Ecto neural progenitor cell (in vitro differentiated cells): ENCODE measurements at places on chromosomes 7 and 10.

- DNase-seq, result peak; percentile 32
Observed at GRCh38 chr7:155863721-155864151, 51.5 kb upstream of the SHH start.

GRCh38 chr7:25852211-25852938, 299.6 kb upstream of the NFE2L3 start:
- peak; percentile 84 for DNase-seq

GRCh38 chr10:132199268-132199853, 12.6 kb downstream of the DPYSL4 start:
- DNase-seq, result no peak

DNA sequence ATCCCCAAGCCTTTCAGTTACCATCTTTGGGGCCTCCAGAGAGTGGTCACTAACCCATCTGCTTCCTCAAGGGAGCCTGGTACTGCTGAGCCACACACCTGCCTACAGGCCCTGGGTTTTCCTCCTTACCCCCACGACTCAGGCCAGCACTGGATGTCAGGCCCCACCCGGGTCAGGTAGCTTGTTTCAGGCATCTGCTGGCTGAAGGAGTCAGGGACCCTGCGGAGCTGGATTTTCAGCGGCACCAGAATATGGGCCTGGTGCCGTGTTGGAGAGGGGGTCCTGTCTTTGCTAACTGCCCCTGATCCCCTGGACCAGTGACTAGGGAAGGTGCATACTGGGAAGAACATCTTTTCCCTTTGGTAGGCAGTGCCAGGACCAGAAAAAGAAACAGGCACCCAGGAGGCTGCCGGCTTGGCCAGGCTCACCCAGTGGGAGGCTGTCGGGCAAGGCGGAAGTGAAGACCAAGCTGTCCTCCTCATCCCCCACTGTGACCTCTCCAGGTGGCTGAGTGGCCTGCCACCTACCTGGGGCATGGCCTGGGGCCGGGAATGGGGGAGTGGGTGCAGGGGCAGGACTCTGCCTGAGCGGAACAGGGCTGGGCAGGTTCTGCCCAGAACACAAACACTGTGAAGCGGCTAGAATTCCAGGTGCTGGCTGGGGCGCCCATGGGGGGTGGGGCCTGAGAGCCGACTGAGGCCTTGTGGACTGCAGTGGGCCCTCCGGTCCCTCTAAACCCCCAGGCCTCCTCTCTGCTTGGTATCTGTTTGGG, 12.4 kb upstream of the SAMD8 start:
- no peak for DNase-seq

- no peak for DNase-seq
Observed at GRCh38 chr7:17994079-17994850, 33.4 kb downstream of the PRPS1L1 start.

- DNase-seq, result no peak
Observed at GRCh38 chr7:36900988-36901710, 176.9 kb upstream of the AOAH start.

- DNase-seq, result no peak
Observed at GRCh38 chr7:24963218-24963617, 16.8 kb downstream of the OSBPL3 start.

GRCh38 chr7:75980430-75981202, 13.8 kb downstream of the TMEM120A start:
- no peak for DNase-seq

DNA sequence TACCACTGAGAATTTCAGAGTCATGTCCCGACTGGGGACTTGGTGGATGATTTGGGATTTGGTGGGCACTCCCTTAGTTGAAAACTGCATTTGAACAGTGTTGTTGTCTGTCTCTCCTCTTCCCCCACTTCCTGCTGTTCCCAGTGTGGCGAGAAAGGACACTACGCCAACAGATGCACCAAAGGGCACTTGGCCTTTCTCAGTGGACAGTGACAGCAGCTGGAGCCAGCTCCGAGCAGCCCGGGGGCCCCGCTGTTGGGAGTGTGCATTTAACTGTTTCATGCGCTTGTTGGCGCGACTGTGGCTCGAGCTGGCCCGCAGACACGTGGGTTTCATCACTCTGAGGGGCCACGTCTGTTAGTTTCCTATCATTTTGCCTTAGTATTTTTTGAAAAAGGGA, 9.7 kb downstream of the ATP5MF start:
- no peak for DNase-seq

DNA sequence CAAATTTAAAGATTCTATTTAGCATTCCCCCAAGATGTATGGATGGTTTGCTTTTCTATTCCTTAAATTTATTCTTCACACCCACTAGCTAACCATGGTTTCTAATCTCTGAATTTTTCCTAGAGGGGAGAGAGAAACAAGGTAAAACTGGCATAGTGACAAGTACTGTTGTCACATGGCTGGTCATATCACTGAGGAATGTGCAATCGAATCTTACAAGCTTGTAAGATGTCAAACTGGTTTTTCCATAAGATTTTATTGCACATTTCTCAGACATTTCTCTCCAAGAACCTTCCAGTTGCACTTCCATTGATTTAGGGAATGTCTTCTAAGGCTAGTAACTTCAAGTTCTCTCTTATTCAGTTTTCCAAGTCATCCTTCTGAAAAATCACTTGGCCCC, 89.8 kb downstream of the MBL2 start:
- DNase-seq, result no peak

- DNase-seq, result no peak
Observed at GRCh38 chr7:55046582-55047342, 27.9 kb downstream of the EGFR start.

- DNase-seq, result no peak
Observed at GRCh38 chr10:72238392-72239175, 22.5 kb upstream of the ASCC1 start.

GRCh38 chr10:99433378-99434020, 3.1 kb upstream of the GOT1 start:
- no peak for DNase-seq

DNA sequence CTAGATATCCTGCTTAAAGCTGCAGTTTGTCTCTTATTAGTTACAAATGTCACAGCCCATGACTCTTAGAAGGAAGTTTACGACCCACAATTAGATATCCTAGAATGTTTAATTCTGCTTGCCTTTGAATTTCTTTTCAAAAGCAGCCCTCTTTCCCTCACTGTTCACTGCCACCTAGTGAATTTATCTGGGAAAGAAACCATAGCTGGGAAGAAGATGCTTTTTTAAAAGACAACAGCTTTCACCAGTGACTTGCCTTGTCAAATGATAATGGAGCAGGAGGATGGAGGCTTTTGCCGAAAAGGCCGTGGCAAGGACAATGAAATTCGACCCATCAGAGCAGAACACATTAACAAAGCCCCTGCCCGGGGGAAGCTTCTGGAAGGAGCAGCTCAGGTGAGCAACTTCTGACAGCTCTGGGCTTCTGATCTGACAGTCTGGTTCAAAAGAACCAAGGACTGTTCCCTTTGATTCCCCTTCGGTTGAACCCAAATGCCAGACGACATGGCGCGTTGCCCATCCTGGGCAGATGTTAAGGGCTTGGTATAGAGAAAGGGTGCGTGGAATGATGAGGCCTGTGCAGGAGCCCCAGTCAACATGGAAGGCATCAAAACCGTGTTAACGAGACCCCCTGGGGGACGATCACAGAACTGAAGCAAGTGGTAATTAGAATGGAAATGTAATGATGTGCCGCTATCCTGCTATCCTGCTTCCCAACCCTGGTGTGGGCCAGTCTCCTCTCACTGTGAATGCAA, 236.8 kb downstream of the FRMD4A start:
- no peak for DNase-seq

DNA sequence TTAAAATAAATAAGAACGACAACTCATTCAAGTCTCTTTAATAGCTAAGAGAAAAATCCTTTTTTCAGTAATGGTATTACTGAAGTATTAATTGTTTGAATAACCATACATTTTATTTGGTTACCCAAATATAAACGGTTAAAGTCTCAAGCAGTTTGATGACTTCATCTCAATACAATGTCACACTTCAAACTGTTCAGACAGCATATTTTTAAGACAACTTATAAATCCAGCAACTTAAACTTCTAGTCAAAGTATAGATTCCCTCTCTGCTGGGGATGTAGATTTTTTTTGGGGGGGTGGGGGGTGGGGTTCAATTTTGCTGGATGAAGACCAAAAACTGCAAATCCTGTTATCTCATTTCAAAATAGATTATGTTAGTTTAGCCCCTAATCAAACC, 42.0 kb downstream of the GNA12 start:
- no peak for DNase-seq

- no peak for DNase-seq
Observed at GRCh38 chr10:125113691-125114371, 46.5 kb downstream of the CTBP2 start.

GRCh38 chr7:8121243-8121642, 140.7 kb downstream of the ICA1 start:
- DNase-seq, result no peak

GRCh38 chr10:34094146-34094696, 720.9 kb downstream of the PARD3 start:
- DNase-seq, result no peak

DNA sequence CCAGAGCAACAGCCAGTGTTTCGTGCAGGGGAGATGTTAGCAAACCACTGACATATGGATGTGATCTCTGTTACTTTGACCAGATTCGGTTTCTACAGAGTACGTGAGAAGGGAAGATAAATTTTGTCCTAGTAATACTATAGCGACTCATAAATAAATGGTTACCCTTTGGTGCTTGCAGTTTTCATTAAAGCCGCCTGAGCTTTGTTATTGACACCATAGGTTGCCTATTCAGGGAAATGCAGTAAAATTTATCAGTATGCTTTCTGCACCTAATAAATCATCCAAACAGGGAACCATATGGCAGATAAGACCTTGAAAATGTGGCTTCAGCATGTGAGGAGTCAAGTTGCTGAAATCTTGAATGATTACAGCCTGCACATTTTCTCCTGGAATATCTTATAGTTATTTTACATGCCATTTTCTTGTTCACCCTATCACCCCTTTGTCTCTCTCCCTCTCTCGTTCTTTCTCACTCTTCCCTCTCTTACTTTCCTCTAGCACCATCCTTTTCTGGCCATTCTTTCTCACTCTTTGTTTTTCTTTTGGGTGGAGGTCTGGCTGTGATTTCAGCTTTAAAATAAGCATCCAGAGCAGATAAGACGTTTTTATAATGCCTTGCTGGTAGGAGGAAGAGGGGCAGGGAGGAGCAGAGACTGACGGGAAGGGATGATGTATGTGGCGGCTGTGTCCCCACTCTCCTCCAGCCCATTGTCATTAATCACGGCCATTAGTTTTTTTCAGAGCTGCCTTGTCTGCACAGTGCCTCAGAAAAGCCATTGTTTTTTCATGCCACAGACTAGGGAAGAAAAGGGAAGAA, 182.5 kb downstream of the LRMDA start:
- no peak for DNase-seq

DNA sequence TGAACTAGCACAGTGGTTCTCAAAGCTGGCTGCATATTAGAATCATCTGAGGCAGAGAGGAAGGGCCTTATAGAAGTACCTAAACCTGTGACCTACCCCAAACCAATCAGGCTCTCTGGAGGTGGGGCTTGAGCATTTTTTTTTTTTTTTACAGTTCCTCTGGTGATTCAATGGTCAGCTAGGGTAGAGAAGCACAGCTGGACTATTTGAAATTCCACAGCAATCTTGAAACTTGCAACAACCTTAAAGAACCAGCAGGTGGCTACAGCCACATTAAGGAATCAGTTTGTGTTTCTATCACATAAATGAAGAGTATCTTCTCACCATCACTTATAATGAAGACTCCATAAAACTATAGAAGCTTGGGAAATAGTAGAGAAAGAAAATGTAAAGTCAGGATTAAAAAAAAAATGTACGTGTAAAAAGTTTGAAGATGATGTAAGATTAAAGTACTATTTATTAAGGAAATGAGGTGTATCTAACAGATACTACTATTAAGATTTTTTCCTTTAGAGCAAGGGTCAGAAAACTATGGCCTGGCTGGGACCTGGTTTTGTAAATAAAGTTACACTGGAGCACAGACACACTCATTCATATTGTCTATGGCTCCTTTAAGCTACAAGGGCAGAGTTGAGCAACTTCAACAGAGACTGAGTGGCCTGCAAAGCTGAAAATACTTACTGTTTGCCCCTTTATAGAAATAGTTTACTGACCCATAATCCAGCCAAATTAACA, 3.8 kb downstream of the RTKN2 start:
- peak; percentile 45 for DNase-seq

DNA sequence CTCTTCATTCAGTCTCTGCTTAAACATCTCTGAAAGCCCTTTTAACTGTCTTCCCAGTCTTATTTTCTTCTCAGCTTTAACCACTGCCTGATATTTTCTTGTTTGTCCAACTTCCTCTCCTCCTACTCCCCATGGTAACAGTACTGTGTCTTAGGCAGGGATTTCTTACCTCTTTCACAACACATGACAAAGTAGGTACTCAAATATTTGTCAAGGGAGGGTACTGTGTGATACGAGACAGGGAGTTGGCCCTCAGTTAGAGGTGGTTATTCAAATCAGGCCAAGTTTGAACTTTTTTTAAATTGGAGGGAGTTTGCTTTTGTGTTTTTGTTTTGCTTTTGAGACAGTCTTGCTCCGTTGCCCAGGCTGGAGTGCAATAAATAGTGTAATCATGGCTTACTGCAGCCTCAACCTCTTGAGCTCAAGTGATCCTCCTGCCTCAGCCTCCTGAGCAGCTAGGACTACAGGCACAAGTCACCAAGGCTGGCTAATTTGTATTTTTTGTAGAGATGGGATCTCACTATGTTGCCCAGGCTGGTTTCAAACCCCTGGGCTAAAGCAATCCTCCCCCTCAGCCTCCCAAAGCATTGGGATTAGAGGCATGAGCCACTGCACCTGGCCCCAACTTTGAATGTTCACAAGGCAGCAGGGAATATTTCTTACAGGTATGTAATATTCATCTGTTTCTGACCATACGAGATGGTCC, 2.5 kb upstream of the KPNA7 start:
- DNase-seq, result no peak

GRCh38 chr10:117411479-117412399, 36.5 kb upstream of the PDZD8 start:
- DNase-seq, result no peak

- DNase-seq, result no peak
Observed at GRCh38 chr10:28444031-28444430, 88.9 kb upstream of the WAC start.

DNA sequence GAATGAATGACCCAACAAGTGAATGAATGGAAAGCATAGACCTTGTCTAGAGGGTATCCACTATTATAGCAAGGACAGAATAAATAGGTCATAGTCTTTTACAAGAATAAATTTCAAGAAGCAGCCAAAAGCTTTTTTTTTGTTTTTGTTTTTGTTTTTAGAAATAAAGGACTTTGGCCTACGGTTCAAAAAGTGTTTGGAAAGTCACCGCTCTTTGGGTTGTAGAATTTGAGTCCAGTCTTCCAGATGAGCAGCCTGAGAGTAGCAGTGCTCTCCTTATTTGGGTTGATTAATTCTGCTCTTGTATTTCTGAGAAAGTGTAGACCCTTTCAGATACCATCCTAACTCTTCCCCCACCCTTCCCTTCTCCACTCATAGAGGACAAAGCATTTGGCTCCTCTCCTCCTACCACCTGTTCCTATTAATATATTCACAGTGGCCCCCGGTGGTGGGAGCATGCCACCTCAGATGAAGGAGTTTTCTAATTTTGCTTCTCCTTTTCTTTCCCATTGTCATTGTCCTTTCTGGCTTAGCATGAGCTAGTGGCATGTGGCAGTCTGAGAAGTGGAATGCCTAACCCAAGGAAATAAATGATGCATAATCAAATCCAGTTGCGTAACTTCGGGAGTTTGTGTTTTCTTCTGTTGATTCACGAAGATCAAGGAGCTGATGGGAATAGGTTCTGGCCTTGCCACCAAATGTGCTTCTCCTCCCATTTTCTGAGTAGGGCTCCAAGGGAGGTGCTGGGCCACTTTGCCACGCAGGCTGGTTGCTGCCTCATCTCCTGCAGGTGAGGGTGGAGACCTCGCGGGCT, 114.7 kb downstream of the CHN2 start:
- DNase-seq, result no peak
